ENCODE measurements at places on chromosomes 13 and 19. TPM values are rescaled to one million over a fixed set of nuclear protein-coding genes. Genes with fewer than 3 reads are reported as not detected.
A peak's percentile ranks its signal among the peaks of the same experiment; 100 is the strongest.

GPATCH1 gene
- 11.2 TPM for total RNA-seq

- no peak overlapping the region for H3K27ac ChIP-seq
- H3K4me3 ChIP-seq = no peak overlapping the region
- no peaks in the 10 kb centered on the region for H3K36me3 ChIP-seq
- no peaks in the 10 kb centered on the region for H3K4me1 ChIP-seq
- H3K27me3 ChIP-seq = no peaks in the 10 kb centered on the region
Measured at GRCh38 chr13:99619207-99619606, 117.9 kb downstream of the TM9SF2 start.

OR7D2 gene
- 0.41 TPM for total RNA-seq

- no peak overlapping the region for H3K27ac ChIP-seq
- no peaks in the 10 kb centered on the region for H3K4me1 ChIP-seq
- DNase-seq = peak; percentile 83
- H3K36me3 ChIP-seq = no peaks in the 10 kb centered on the region
Measured at GRCh38 chr19:3867971-3868769, 668 bp downstream of the ZFR2 start.

GRIN2D gene
- 1.2 TPM for total RNA-seq

SUGP2 gene
- 158 TPM for total RNA-seq

- no peak overlapping the region for H3K27ac ChIP-seq
- no peaks in the 10 kb centered on the region for H3K36me3 ChIP-seq
- no peak for DNase-seq
- no peaks in the 10 kb centered on the region for H3K4me1 ChIP-seq
Measured at GRCh38 chr13:76936763-76937162, 11.5 kb upstream of the ACOD1 start.

AMH gene
- total RNA-seq = 25.3 TPM

GRCh38 chr19:1675633-1676350 is 23.4 kb upstream of the TCF3 start:
- no peaks in the 10 kb centered on the region for H3K4me1 ChIP-seq
- peak; percentile 77 for DNase-seq
- peaks cover 70% of the 10 kb centered on the region for H3K27me3 ChIP-seq
- no peaks in the 10 kb centered on the region for H3K36me3 ChIP-seq

WDR18 gene
- total RNA-seq = 68.6 TPM

- peaks cover 26% of the 10 kb centered on the region for H3K27me3 ChIP-seq
- DNase-seq = no peak
- H3K27ac ChIP-seq = no peak overlapping the region
Measured at GRCh38 chr19:50832666-50833065, 708 bp downstream of the KLK15 start.

DNA sequence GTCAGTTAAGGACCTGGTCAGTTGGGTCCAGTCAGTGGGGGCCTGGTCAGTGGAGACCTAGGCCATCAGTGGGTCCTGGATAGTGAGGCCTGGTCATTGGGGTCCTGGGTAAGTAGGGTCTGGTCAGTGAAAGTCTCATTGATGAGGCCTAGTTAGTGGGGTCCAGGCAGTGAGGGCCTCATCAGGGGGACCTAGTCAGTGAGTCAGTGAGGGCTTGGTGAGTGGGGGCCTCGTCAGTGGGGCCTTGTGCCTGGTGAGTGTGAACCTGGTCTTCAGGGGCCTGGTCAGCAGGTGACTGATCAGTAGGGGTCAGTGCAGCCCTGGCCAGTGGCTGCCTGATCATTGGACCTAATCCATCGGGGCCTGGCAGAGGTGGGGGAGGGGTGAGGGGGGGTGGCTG is 42.6 kb upstream of the TPM4 start:
- no peaks in the 10 kb centered on the region for H3K4me1 ChIP-seq
- no peak overlapping the region for H3K4me3 ChIP-seq
- H3K27me3 ChIP-seq = no peaks in the 10 kb centered on the region
- no peak for DNase-seq

PDX1 gene
- total RNA-seq = not detected

ELANE gene
- total RNA-seq = not detected

OSCAR gene
- total RNA-seq = 3.2 TPM

KLK8 gene
- 2.0 TPM for total RNA-seq

DNA sequence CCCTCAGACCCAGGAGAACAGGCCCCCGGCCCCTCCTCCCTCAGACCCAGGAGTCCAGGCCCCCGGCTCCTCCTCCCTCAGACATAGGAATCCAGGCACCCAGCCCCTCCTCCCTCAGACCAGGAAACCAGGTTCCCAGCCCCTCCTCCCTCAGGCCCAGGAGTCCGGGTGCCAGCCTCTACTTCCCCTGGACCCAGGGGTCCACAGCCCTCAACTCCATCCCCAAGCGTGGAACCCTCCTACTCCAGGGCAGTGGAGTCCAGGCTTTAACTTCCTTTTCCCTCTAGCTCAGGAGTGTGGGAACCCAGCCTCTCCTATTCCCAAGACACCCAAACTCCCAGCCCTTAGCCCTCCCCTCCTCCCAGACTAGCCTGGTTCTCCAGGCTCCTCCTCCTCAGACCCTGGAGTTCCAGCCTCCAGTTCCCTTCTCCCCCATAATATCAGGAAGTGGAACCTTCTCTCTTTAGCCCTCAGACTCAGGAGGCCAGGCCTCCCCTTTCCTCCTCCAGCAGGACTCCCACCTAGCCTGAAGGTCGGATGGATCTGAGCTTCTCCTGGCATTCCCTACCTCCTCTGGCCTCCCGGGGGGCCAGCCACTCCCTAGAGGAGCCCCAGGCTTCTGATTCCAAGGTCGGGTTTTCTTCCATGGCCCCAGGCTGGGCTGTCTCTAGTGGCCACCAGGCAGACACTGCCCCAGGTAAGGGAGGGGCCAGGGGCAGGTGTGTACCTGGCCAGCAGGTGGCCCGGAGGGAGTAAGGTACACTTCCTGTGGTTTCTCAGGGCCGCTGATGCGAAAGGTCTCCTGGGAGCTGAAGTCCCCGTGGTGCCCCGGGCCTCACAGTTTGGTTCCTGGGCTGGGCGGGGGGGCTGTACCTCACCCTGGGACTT is at the start of gene TMC4:
TSS of gene TMC4 (minus strand) at position 690 of the 888 bp plus-strand sequence. CDS start at position 647, 43 bp downstream.
- no peaks in the 10 kb centered on the region for H3K4me1 ChIP-seq
- no peak within 1 kb of the TSS for H3K27ac ChIP-seq
- H3K27me3 ChIP-seq = no peaks in the 10 kb centered on the region
- peak within 1 kb of the TSS; percentile 75 for H3K4me3 ChIP-seq
- peaks cover 11% of the 10 kb centered on the region for H3K36me3 ChIP-seq

GRCh38 chr13:78881054-78881453 is 222.1 kb upstream of the OBI1 start:
- peaks cover 3% of the 10 kb centered on the region for H3K4me1 ChIP-seq
- no peaks in the 10 kb centered on the region for H3K36me3 ChIP-seq
- no peak overlapping the region for H3K27ac ChIP-seq
- no peak for DNase-seq
- no peaks in the 10 kb centered on the region for H3K27me3 ChIP-seq
- H3K4me3 ChIP-seq = no peak overlapping the region

SH2D3A gene
- total RNA-seq = 16.4 TPM

DNA sequence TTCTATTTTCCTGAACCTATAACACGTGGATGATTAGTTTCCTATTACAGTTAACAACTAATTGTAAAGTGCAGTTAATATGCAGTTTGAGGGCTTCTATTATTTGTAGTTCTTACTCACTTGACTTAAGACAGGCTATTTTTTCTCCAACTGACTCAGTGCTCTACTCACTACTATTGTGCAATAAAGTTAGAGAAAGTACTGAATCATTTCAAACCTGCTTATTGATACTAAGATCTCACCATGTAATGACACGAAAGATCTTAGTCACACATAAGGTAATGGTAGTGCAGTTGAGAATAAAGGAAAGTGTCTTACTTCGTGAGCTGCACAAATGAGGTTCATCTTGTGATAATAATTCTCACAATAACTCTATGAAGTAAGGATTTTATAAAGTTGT is 22.8 kb upstream of the ITM2B start:
- H3K36me3 ChIP-seq = no peaks in the 10 kb centered on the region
- DNase-seq = no peak
- H3K27me3 ChIP-seq = no peaks in the 10 kb centered on the region
- H3K4me3 ChIP-seq = no peak overlapping the region
- no peak overlapping the region for H3K27ac ChIP-seq
- H3K4me1 ChIP-seq = no peaks in the 10 kb centered on the region

ZNF729 gene
- total RNA-seq = not detected

DNA sequence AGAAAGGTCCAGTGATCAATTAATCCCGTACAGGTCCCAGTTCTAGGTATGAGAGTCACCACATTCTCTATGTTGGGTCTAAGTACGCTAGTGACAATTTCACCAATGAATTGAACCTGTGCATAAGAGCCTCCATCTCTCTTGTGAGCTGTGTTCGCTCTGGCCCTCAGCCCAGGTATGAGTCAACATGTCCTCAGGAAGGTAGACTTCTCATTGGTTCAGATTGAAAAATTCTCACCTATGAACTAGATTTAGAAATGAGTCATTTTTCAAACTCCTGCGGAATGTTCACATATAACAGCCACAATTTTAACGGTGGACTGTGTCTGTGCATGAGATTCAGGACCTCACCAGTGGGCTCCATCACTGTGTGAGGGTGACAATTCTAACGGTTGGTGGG is 12.7 kb upstream of the ZNF43 start:
- no peak overlapping the region for H3K4me3 ChIP-seq
- H3K27me3 ChIP-seq = no peaks in the 10 kb centered on the region
- no peaks in the 10 kb centered on the region for H3K4me1 ChIP-seq
- no peak for DNase-seq
- H3K36me3 ChIP-seq = peaks cover 64% of the 10 kb centered on the region

LILRA5 gene
- not detected for total RNA-seq

ERCC2 gene
- total RNA-seq = 87.9 TPM

TNFSF13B gene
- total RNA-seq = 1.5 TPM

CCNE1 gene
- 33.7 TPM for total RNA-seq

- no peaks in the 10 kb centered on the region for H3K27me3 ChIP-seq
- H3K27ac ChIP-seq = no peak overlapping the region
- no peak overlapping the region for H3K4me3 ChIP-seq
- DNase-seq = no peak
- H3K36me3 ChIP-seq = no peaks in the 10 kb centered on the region
Measured at GRCh38 chr13:108034909-108035410, 180.4 kb downstream of the LIG4 start.

DDX49 gene
- total RNA-seq = 37.9 TPM
